ENCODE measurements at places on chromosomes 5 and 9. TPM values are rescaled to one million over a fixed set of nuclear protein-coding genes. Genes with fewer than 3 reads are reported as not detected.

GRCh38 chr5:98769210-98769958 is 4.1 kb upstream of the RGMB start:
- peaks cover 14% of the 10 kb centered on the region for H3K27me3 ChIP-seq
- H3K27ac ChIP-seq: peak overlapping the region; percentile 78
- peak overlapping the region; percentile 66 for H3K4me3 ChIP-seq
- DNase-seq: peak; percentile 63
- no peaks in the 10 kb centered on the region for H3K36me3 ChIP-seq
- H3K4me1 ChIP-seq: peaks cover 12% of the 10 kb centered on the region

DNA sequence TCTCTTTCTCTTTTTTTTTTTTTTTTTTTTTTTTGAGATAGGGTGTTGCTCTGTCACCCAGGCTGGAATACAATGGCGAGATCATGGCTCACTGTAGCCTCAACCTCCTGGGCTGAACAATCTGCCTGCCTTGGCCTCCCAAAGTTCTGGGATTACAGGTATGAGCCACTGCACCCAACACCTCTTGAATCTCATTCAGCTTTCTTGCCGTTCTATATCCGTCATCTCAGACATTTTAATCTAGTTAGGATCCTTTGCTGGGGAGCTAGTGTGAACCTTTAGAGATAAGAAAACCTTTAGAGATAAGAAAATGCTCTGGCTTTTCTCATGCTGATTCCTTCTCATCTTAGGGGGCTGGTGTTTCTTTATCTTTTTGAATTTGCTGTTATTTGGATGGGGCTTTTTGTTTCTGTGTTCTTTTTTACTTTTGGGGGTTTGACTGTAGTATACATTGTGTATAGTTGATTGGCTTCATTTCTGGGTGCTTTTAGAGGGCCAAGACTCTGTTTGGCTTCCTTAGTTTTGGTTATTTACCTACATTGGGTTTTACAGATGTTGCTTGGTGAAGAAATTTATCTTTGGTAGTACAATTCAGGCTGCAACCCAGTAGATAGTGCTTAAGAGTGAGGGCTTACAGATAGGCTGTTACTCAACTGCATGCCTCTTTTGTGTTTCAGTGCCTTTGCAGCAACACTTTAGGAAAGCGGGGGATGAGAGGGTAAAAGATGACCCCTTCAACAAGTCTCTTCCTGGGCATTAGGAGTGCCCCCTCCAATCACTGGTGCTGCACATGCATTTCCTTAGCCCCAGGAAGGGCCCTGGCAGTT is 41.9 kb upstream of the SLC36A1 start:
- H3K27ac ChIP-seq: no peak overlapping the region
- no peaks in the 10 kb centered on the region for H3K4me1 ChIP-seq
- no peaks in the 10 kb centered on the region for H3K36me3 ChIP-seq
- no peak overlapping the region for H3K4me3 ChIP-seq
- peaks cover 10% of the 10 kb centered on the region for H3K27me3 ChIP-seq

DNA sequence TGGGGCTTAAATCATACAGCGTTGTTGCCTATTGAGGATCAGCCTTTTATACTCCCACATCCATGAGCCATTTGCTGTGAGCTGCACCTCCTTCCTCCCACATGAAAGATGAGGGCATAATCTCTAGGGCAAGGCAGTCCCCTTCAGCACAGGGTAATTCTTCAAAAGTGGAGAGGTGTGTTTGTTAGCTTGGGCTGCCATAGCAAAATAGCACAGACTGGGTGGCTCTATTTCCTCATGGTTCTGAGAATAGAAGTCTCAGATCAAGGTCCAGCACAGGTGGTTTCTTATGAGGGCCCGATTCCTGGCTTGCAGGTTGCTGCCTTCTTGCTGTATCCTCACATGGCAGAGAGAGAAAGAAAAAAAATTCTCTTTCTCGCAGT is 121.8 kb upstream of the SLC12A2 start:
- H3K27me3 ChIP-seq: no peaks in the 10 kb centered on the region
- peaks cover 24% of the 10 kb centered on the region for H3K4me1 ChIP-seq
- H3K27ac ChIP-seq: no peak overlapping the region
- no peaks in the 10 kb centered on the region for H3K36me3 ChIP-seq
- no peak overlapping the region for H3K4me3 ChIP-seq

GRCh38 chr5:168847511-168848073 is 268.4 kb upstream of the PANK3 start:
- H3K4me1 ChIP-seq: no peaks in the 10 kb centered on the region
- no peak overlapping the region for H3K4me3 ChIP-seq
- H3K27me3 ChIP-seq: peaks cover 95% of the 10 kb centered on the region
- H3K27ac ChIP-seq: no peak overlapping the region
- no peaks in the 10 kb centered on the region for H3K36me3 ChIP-seq

- H3K27me3 ChIP-seq: no peaks in the 10 kb centered on the region
- H3K4me3 ChIP-seq: no peak overlapping the region
- no peaks in the 10 kb centered on the region for H3K4me1 ChIP-seq
- H3K27ac ChIP-seq: no peak overlapping the region
- H3K36me3 ChIP-seq: no peaks in the 10 kb centered on the region
- no peak for DNase-seq
These were observed 69.4 kb downstream of the NPR3 start for GRCh38 chr5:32780508-32780919.

DNA sequence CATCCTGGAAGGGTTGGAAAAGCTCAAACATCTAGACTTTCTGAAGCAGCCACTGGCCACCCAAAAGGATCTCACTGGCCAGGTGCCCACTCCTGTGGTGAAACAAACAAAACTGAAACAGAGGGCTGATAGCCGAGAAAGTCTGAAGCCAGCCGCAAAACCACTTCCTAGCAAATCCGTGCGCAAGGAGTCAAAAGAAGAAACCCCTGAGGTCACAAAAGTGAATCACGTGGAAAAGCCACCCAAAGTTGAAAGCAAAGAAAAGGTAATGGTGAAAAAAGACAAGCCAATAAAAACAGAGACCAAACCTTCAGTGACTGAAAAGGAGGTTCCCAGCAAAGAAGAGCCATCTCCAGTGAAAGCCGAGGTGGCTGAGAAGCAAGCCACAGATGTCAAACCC is 87.6 kb downstream of the MAP1B start:
- H3K27me3 ChIP-seq: no peaks in the 10 kb centered on the region
- H3K4me1 ChIP-seq: no peaks in the 10 kb centered on the region
- no peak overlapping the region for H3K4me3 ChIP-seq
- peaks cover 71% of the 10 kb centered on the region for H3K36me3 ChIP-seq
- no peak overlapping the region for H3K27ac ChIP-seq

GRCh38 chr5:139859013-139859412 is 63.4 kb downstream of the PSD2 start:
- H3K27ac ChIP-seq: no peak overlapping the region
- H3K36me3 ChIP-seq: no peaks in the 10 kb centered on the region
- no peaks in the 10 kb centered on the region for H3K27me3 ChIP-seq

GRCh38 chr5:132019857-132020555 is 8.5 kb upstream of the ACSL6 start:
- DNase-seq: no peak
- no peaks in the 10 kb centered on the region for H3K36me3 ChIP-seq
- peaks cover 4% of the 10 kb centered on the region for H3K4me1 ChIP-seq
- H3K27me3 ChIP-seq: peaks cover 38% of the 10 kb centered on the region
- no peak overlapping the region for H3K27ac ChIP-seq

- DNase-seq: peak; percentile 70
- no peaks in the 10 kb centered on the region for H3K27me3 ChIP-seq
- no peak overlapping the region for H3K4me3 ChIP-seq
- H3K4me1 ChIP-seq: no peaks in the 10 kb centered on the region
- no peak overlapping the region for H3K27ac ChIP-seq
These were observed 120.2 kb downstream of the SEMA6A start for GRCh38 chr5:116454417-116454927.

GRCh38 chr9:135671591-135672041 is 8.5 kb downstream of the LCN9 start:
- no peak overlapping the region for H3K27ac ChIP-seq
- DNase-seq: no peak
- H3K4me3 ChIP-seq: no peak overlapping the region

DNA sequence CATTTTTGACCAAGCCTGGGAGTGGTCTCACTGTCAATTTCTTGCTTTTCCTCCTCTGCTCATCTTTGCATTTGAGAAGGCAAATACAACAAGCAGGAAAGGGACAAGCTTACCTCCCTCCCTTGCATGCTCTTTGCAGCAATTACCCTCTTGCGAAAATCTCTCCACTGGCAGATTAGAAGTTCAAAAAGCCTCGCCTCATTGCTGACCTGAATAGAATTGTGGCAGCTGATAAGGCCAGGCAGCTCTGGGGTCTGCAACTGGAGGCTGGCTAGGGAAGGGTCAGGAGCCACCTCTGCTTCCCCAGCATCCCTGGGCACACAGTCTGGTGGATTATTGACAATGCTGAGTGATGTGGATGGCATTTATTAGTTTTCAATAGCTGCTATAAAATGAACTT is 362.3 kb upstream of the KIF2A start:
- no peak for DNase-seq
- no peaks in the 10 kb centered on the region for H3K36me3 ChIP-seq
- no peaks in the 10 kb centered on the region for H3K4me1 ChIP-seq
- H3K4me3 ChIP-seq: no peak overlapping the region

- H3K36me3 ChIP-seq: no peaks in the 10 kb centered on the region
- H3K27ac ChIP-seq: no peak overlapping the region
- peaks cover 16% of the 10 kb centered on the region for H3K4me1 ChIP-seq
These were observed 148.3 kb downstream of the SEC61B start for GRCh38 chr9:99370376-99370775.

DNA sequence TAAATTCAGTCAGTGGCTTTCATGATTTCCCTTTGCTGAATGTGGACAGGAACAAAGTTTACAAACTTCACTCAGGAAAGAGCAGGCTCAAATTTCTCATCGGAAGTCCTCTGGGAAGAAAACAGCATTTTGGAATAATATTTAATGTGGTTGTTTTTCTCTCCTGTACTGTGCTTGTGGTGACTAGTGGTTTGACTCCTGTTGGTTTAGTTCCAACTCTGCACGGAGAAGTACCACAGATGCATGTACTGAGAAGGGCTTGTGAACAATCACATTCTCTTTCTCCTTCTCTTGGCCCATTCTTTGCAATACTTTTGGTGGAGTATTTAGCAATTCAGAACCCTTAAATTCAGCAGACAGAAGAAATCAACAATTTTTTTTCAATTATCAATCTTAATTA is 13.3 kb downstream of the MPDZ start:
- peaks cover 36% of the 10 kb centered on the region for H3K4me1 ChIP-seq
- no peaks in the 10 kb centered on the region for H3K36me3 ChIP-seq
- no peak overlapping the region for H3K4me3 ChIP-seq
- no peak overlapping the region for H3K27ac ChIP-seq
- no peaks in the 10 kb centered on the region for H3K27me3 ChIP-seq

GRCh38 chr9:121945849-121946248 is 147.3 kb downstream of the TTLL11 start:
- peaks cover 4% of the 10 kb centered on the region for H3K4me1 ChIP-seq
- H3K4me3 ChIP-seq: no peak overlapping the region
- H3K27me3 ChIP-seq: no peaks in the 10 kb centered on the region

DNA sequence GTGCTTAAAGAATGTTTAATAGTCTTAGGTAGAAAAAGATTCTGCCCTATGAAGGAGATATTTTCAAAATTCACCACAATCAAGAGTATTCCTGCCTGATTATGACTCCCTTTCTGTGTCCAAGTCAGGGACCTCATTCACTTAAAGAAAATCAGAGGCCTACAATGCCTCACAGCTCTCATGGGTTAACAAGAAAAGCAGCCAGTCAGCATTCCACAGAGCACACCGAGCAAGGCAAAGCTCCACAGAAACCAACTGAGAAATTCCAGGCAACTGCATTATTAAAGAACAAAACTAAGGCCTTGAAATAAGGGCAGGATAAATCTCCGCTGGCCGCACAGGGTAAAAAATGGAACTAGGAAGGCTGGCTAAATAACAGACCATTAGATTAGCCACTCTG is 161.1 kb downstream of the TARS1 start:
- no peaks in the 10 kb centered on the region for H3K4me1 ChIP-seq
- no peak overlapping the region for H3K27ac ChIP-seq
- no peaks in the 10 kb centered on the region for H3K27me3 ChIP-seq
- no peaks in the 10 kb centered on the region for H3K36me3 ChIP-seq
- no peak overlapping the region for H3K4me3 ChIP-seq

DNA sequence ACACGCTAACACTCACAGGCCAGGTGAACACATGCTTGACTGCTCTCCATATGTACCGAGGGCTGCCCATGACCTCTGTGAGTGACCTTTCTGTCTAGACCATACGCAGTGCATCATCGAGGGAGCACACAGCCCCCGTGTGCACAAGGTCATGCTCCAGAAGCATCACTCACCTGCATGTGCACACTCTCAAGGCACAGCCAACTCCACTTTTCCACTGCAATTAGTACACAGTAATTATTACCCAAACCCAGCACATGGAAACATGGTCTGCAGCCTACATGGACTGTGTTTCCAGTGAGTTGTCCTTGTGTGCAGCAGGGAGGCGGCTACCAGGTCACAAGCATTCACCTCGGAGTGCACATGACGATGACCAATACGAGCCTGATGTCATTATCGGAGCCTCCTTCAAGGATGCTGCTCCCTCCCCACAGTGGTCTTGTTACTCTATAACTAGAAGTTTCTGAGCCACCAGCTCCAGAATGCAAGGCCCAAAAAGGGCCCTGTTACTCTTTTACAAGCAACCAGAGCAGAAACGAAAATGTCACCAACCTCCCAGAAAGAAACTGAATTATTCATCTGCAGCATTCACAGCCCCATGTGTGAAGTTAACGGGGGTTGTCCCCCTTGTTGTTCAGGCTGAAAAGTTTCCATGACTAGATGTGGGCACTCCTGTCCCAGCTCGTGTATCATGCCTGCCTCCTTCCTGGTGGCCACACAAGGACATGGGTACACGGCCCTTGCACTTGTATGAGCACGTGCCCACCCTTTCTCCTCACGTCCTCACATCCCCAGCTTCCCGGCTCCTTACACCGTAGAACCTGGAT is 31.2 kb downstream of the SEMA4D start:
- H3K4me1 ChIP-seq: no peaks in the 10 kb centered on the region
- no peaks in the 10 kb centered on the region for H3K27me3 ChIP-seq
- H3K4me3 ChIP-seq: no peak overlapping the region
- H3K27ac ChIP-seq: no peak overlapping the region
- no peaks in the 10 kb centered on the region for H3K36me3 ChIP-seq

GABRA1 gene
- total RNA-seq: not detected

LCN12 gene
- 1.1 TPM for total RNA-seq

PCDH12 gene
- 0.57 TPM for total RNA-seq

MAML1 gene
- total RNA-seq: 34.4 TPM

IGFBPL1 gene
- 0.96 TPM for total RNA-seq
